Brain (organoid and tissue), 16 donors: ENCODE measurements at places on chromosomes 4 and X. TPM values are rescaled to one million over a fixed set of nuclear protein-coding genes. Genes with fewer than 3 reads are reported as not detected.

MAGEA1 gene
- polyA plus RNA-seq, result not detected

PDZD4 gene
- 128 TPM for polyA plus RNA-seq

PIR gene
- 21.9 TPM for polyA plus RNA-seq

IL2RG gene
- 1.6 TPM for polyA plus RNA-seq

PDCL2 gene
- polyA plus RNA-seq, result not detected

UGT2A1 gene
- not detected for polyA plus RNA-seq

RASSF6 gene
- polyA plus RNA-seq, result 18.4 TPM

UGT2B15 gene
- not detected for polyA plus RNA-seq

ATP2B3 gene
- 7.2 TPM for polyA plus RNA-seq

SH3BP2 gene
- 30.3 TPM for polyA plus RNA-seq

EDA2R gene
- 0.12 TPM for polyA plus RNA-seq

ATOH1 gene
- polyA plus RNA-seq, result not detected

HPF1 gene
- 12.2 TPM for polyA plus RNA-seq

MAB21L2 gene
- not detected for polyA plus RNA-seq

PLS3 gene
- polyA plus RNA-seq, result 18.0 TPM

MXRA5 gene
- 1.5 TPM for polyA plus RNA-seq

TKTL2 gene
- polyA plus RNA-seq, result not detected
